A172 (cell line): ENCODE measurements at places on chromosomes 3 and 15.

DNA sequence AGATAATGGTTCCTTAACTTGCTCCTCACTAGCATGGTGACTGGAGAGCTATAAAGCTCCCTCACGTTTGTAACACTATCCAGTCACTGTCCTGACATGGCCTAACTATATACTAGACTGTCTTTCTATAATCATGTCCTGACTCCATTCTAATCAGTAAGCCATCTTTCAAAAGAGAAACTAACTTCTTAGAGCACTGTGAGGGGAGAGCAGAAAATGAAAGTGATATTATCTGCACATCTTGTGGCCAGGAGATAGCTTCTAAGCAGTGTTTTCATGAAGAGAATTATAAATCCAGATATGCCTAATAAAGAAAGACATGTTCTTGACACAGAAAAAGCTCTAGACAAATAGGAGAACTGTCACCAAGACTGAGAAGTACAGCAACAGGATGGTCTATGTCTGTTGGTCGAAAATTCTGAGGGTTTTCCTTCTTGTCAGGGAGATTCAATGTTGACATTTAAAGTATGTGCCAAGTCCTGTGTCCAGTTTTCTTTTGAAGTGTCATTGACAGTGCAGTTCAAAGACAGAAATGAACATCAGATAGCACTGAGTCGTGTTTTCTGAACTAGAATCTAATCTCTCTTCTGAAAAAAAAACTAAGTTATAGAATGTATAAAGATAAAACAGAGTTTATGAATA is 230.6 kb upstream of the PEX5L start:
- no peak for DNase-seq

GRCh38 chr15:77797270-77797669 is 164.6 kb upstream of the LINGO1 start:
- DNase-seq = no peak

GRCh38 chr15:101773496-101774100 is 29.7 kb upstream of the OR4F6 start:
- DNase-seq = no peak

DNA sequence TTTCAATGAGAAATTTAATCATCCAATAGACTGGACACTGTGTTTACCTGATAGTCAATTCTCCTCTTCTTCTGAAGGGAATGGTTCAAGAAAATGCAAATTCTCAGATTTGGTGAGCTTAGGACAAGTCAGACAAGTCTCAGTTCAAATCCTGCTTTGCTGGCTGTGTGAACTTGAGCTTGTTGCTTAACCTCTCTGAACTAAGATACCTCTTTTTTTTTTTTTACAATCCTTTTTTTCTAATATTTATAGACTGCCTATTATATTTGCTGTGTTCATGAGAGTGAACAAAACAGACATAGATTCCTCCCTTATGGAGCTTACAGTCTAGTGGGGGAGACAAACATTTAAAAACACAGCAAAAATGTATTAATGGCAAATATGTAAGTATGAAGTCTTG is 8.2 kb upstream of the SLC28A1 start:
- DNase-seq = no peak

DNA sequence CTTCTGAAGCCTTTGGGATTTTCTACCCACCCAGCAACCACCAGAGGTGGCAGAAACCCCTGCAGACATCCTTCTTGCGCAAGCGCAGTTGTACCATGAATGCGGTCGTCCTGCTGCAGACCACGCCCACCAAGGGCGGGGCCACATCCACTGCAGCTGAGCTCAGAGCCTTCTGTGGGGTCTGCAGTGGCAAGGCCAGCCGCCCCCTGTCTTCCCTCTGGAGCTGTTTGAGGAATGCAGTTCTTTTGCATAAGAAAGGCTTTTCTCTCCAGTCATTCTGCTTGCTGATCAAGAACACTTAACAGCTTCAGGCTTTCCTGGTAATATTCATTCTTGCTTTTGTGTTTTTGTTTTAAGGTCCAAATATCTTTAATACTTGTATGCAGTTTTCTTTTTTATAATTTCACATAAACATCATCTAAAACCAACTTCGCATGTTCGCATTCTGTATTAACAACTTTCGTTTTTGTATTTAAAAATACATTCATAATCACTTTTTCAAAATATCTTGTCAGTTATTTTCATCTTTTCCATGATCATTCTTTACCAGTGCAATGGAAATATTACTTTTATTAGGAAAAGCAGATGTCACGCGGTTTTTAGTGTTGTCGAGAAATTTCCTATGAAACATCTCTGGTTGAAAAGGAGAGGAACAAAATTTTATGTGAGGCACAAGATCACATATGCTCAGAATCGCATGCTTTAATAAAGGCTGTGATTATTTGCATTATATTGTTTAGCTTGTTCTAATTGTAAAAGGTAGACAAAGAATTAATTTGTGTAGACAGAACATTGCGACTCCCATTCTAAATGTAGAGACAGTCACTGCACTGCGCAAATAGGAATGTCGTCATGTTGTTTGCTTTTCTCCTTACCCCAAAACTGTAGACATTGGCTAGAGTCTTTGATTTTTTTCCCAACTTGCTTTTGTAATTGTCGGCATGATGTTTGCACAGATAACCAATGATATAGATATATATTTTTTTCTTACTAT is 98.1 kb upstream of the SNRPN start:
- no peak for DNase-seq

- no peak for DNase-seq
Observed at GRCh38 chr15:67603063-67603462, 60.6 kb downstream of the MAP2K5 start.

DNA sequence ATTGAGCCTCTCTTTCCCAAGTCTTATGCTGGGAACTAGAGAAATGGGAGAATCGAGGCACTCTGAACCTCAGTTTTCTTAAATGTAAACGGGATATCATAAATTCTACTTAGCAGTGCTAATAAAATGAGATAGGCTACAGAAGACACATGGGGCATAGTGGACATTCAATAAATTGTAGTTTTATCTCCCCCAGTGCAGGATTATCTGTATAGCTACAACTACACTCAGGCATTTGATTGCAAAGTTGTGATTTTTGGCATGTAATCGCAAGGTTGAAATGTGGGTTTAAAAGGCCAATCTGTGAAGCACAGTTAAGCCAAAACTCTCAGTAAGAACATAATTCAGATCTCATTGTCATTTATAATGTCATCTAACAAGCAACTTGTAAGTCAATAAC is 413.7 kb upstream of the LMCD1 start:
- DNase-seq = no peak

DNA sequence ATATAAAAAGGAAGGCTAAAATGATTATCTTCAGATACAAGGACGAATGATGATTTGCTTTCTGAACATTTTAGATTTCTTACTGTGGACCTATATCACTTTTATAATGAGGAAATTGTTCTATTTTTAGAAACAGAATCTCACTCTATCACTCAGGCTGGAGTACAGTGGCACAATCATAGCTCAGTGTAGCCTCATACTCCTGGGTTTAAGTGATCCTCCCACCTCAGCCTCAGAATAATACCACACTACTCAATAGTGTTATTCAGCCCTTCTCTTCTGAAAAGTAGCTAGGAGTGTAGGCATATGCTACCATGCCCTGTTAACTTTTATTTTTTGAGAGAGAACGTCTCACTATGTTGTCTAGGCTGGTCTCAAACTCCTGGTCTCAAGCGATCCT is 15.8 kb downstream of the DNAJC13 start:
- peak; percentile 13 for DNase-seq
